Esophagus squamous epithelium (tissue), 5 donors: ENCODE measurements at places on chromosomes 1 and 21. TPM values are rescaled to one million over a fixed set of nuclear protein-coding genes. Genes with fewer than 3 reads are reported as not detected.

GRCh38 chr1:231636157-231636556 is 9.6 kb downstream of the DISC1 start:
- no peak overlapping the region for H3K27ac ChIP-seq
- no peaks in the 10 kb centered on the region for H3K36me3 ChIP-seq
- DNase-seq = no peak
- H3K27me3 ChIP-seq = no peaks in the 10 kb centered on the region
- no peaks in the 10 kb centered on the region for H3K4me1 ChIP-seq

NR5A2 gene
- total RNA-seq = 0.30 TPM

RCAN3 gene
- total RNA-seq = 20.1 TPM

TPTE gene
- not detected for total RNA-seq

GRCh38 chr1:147539122-147539575 is 2.2 kb upstream of the BCL9 start:
- H3K27ac ChIP-seq = peak overlapping the region; percentile 57
- no peak for DNase-seq
- no peak overlapping the region for H3K4me3 ChIP-seq
- no peaks in the 10 kb centered on the region for H3K27me3 ChIP-seq
- H3K36me3 ChIP-seq = no peaks in the 10 kb centered on the region

FCER1A gene
- total RNA-seq = not detected

DNA sequence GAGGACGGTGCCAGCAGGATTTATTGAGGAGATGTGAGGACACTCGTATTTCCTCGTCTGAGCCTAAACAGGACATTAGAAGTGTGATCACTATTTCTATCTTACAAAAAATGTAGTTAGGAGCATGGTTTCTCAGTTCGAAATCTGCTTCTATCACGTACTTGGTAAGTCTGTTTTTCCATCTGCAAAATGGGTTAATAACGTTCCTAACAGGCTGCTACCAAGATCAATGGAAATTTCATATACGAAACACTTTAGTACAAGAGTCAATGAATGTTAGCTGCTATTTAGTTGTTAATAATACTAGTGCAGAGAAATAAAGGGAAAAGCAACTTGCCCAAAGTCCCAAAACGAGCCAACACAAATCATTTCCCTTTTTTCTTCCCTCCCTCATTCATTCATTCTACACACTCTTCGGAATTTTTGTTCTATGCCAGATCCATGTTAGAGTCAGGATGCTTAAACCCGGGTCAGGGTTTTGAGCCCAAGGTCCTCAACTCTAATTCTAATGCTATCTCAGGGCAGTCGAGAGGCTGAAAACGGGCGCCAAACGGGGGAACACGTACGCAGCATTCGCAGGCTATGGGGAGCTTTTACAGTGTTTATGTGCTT is 608 bp downstream of the SNRNP40 start:
- no peak for DNase-seq
- H3K27ac ChIP-seq = peak overlapping the region; percentile 96
- no peaks in the 10 kb centered on the region for H3K36me3 ChIP-seq

ADAMTS5 gene
- total RNA-seq = 2.0 TPM

GRCh38 chr1:168338589-168339503 is 58.2 kb downstream of the TBX19 start:
- no peaks in the 10 kb centered on the region for H3K36me3 ChIP-seq
- no peaks in the 10 kb centered on the region for H3K27me3 ChIP-seq
- H3K4me3 ChIP-seq = no peak overlapping the region
- DNase-seq = no peak
- peaks cover 12% of the 10 kb centered on the region for H3K4me1 ChIP-seq
- no peak overlapping the region for H3K27ac ChIP-seq

DNA sequence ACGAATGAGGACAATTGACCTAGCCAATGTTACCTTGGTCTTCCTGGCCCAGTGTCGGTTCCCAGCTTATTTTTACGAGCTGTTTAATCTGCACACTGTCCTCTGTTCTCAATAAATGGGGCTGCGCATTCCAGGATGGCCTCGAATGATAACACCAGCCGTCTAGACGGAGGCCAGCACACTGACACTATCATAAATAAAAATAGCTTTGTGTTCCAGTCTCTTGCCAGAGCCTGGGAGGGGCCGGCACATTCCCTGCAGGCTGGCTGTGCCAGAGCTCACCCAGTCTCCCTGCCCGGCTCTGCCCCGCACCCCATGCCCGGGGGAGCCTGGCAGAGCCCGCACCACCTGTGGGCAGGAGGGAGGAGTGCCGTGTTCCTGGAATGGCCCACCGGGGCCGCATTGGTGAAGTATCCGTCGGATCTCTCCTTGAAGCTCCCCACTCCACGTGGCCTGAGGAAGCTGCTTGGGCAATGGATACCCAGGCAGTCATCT is 92.1 kb downstream of the SPSB1 start:
- DNase-seq = no peak
- peaks cover 37% of the 10 kb centered on the region for H3K4me1 ChIP-seq
- peak overlapping the region; percentile 52 for H3K27ac ChIP-seq
- H3K36me3 ChIP-seq = no peaks in the 10 kb centered on the region
- no peak overlapping the region for H3K4me3 ChIP-seq

GRCh38 chr1:73947009-73947408 is 251.0 kb downstream of the LRRIQ3 start:
- no peaks in the 10 kb centered on the region for H3K4me1 ChIP-seq
- H3K36me3 ChIP-seq = no peaks in the 10 kb centered on the region
- H3K27ac ChIP-seq = no peak overlapping the region
- no peak for DNase-seq
